AG08396 (cell line): ENCODE measurements at places on chromosomes 5 and 9.

DNA sequence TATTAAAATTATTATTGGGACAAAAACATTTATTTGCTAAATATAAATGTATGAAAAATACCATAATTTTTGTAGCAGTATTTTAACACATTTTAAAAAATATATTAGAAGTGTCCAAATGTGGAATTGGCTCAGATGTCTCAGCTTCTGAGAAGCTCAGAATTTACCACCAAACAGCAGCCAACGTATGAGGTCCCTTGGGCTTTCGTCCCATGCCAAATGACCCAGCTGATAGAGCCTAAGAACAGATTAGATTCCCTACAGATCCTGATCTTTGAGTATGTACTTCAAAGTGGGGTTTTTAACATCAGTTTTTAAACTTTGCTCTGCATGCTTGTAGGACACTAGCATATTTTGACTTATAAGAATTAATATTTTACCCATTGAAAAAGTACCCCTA, 77.3 kb upstream of the RPS23 start:
- DNase-seq: no peak

DNA sequence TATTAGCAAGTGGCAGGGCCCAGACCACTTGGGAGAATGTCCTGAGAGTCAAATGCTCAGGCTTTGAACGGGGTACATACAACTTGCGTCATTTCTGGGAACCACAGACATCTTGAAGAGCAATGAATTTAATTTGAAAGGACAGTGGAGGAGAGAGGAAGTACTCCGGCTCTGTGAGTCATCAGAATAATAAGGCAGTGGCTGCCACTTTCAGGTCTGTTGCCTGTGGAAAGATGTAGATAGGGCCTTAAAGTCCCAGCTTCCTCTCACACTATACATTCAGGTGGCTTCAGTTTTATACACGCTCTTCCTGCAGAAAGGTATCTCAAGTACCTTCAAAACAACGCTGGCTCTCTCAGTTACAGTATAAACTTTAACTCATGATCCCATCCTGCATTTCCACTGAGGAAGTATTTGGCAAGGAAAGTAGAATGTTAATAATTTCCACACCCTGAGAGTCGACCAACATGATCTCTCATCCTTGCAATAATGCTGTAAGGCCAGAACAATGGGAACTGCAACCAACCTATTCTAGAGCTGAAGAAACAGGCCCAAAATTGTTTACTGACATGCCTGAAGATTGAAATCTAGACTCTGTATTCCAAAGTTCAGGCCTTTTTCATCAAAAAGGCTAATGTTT, 6.8 kb upstream of the PRUNE2 start:
- DNase-seq: no peak

DNA sequence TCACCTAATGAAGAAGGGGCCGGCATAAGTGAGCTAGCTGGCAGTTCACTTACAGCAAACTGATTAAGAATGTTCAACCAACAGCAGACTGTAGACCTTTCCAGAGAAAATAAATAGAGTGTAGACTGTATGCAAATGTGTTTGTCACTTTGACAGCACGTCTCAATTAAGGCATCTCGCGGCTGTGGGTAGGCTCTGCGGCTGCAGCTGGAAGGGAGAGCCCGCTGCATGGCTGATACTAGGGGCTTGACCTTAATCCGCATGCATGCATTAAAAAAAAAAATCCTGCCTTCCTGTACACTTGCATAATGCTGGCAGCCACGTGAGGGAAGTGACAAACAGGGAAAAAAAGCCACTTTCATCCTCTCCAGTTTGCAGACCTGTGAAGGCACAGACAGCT, 82.3 kb downstream of the CRB2 start:
- DNase-seq: no peak

DNA sequence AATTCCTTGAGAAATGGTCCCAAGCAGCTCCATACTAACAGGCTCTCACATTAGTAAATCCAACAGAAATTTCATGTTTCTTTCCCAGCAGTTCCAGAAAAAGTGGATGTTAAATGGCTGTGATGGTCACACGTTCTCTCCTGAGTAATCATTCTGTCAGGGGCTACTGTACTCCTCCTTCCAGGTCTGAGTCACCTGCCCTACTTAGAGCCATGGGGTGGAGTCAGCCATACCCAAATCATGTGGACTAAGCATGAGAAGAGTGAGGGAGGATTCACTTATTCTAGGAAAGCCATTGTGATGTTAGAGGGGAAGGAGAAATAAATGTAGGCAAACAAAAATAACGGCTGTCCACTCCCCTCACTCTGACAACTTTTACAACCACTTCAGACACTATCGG, 547.2 kb downstream of the CSNK1G3 start:
- no peak for DNase-seq
